ENCODE measurements at places on chromosomes 3 and 15. TPM values are rescaled to one million over a fixed set of nuclear protein-coding genes. Genes with fewer than 3 reads are reported as not detected.

The CCDC80 gene
- total RNA-seq = 54.2 TPM

The CACNA2D3 gene
- total RNA-seq = 0.16 TPM

The ACKR4 gene
- total RNA-seq = not detected

The EPM2AIP1 gene
- 6.6 TPM for total RNA-seq

The TRH gene
- not detected for total RNA-seq

The SNTN gene
- not detected for total RNA-seq

The RPN1 gene
- total RNA-seq = 163 TPM

The TIMMDC1 gene
- 61.0 TPM for total RNA-seq
